Peyer's patch (tissue), 4 donors: ENCODE measurements at places on chromosomes 3 and 15. TPM values are rescaled to one million over a fixed set of nuclear protein-coding genes. Genes with fewer than 3 reads are reported as not detected.
A peak's percentile ranks its signal among the peaks of the same experiment; 100 is the strongest.

DNA sequence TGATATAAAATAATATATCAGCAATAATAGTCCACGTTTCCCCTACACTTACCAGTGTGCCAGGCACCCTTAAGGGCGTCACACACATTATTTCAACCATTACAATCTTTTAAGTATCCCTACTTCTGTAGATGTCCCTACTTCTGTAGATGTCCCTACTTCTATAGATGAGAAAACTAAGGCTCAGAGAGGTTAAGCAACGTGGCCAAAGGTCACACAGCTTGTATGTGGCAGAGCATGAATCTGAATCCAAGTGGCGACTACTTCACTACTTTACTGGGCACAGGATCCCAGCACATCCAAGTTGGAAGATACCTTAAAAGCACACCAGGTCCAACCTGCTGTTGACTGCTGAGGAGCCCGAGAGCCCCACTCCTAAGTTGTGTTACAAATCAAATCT lies 77.5 kb downstream of the TLE3 start:
- no peak for DNase-seq

GRCh38 chr3:149000206-149000745 lies 8.9 kb downstream of the GYG1 start:
- no peak for DNase-seq

DNA sequence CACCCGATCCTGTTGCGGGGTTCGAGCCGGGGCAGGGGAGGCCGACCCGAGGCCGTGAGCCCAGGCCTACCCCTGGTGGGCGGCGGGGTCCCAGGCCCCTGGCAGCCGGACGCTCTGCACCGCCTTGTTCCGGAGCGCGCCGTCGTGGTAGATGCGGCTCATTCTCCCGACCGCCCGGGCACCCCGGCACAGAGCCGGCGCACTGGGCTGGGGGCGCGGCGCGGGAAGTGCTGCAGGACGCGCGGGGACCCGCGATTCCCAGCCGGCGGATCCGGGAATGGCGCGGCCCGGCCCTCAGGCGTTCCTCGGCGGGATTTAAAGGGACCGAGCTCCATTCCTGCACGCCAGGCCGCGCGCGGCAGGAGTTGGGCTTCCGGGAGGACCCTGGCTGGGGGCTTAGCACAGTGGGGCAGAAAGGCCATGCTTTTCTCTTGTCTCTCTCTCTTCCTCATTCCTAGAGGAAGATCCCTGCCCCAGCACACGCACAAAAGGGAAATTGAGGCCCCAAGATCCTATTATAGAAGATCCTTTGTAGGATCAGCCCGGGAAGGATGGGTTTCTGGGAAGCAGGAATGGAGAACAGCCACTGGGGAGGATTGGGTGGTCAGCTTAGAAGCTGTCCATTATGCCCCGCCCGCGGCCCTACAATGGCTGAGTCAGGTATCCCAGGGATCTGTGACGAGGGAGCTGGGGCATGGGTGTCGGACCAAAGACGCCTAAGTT lies at the start of gene ARPIN:
Gene ARPIN, minus strand, starts transcription at position 279 of the 723 bp plus-strand sequence. Its CDS starts 117 bp downstream, at position 162.
- peak; percentile 80 for DNase-seq

DNA sequence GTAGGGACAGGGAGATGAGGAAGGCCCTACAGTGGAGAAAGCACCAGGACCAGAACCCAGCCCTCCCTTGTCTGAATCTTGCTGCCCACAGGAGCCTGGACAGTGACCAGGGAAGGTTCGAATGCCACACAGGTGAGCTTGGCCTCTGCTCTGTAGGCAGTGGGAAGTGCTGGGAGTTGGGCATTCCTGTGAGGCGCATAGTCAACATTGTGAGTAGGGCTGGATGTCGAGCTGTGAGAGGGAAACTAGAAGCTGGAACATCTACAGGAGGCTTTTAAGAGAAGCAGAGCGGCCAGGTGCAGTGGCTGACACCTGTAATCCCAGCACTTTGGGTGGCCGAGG lies 20.3 kb upstream of the ALAS1 start:
- no peak for DNase-seq

DNA sequence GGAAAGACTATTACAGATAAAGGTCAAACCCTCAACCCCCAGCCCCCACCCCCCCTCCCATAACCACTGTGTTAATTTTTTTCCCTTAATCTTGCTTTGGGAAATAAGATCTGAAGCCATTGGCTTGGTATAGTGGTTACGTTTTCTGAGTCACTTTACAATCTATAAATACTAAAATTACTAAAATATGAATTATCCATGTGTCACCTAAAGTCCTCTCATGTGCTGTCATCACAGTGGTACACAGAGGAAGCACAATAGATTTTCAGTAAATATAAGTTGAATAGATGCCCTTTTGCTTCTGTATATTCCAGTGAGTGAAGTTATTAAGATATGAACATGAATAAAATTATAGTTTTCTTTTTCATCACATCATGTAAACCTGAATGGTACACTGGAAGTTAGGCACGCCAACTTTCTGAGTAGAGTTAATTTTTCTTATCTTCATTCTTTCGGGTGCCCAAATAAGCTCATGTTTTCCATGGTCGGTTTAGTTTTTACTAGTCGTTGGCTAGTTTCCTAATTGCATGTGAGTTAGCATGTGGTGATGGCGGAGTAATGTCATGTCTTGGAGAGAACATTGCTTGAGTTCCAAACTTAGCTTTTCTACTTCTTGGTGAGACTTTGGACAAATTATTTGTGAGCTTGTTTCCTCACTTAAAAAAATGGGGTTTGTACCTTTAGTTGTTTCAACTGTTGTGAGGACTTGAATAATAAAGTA lies 11.5 kb downstream of the PPP4R2 start:
- no peak for DNase-seq

DNA sequence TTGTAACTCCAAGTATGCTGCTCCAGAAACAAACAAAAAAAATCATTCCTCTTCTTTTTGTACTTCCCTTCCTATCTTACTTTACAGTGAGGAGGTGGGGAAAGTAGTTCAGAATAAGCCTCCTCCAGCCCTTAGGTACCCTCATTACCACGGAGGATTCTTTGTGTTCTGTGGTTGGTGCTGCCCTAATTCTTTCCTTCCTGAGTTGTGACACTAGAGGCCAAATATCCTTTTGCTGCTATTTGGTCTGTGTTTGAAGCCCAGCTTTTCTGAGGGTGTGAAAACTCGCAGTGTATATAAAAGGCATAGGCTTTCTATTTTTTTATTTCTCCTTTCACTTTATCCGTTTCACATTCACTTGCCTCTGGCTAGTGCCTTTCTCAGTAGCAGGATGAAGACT lies 98.2 kb downstream of the HHLA2 start:
- DNase-seq = no peak

DNA sequence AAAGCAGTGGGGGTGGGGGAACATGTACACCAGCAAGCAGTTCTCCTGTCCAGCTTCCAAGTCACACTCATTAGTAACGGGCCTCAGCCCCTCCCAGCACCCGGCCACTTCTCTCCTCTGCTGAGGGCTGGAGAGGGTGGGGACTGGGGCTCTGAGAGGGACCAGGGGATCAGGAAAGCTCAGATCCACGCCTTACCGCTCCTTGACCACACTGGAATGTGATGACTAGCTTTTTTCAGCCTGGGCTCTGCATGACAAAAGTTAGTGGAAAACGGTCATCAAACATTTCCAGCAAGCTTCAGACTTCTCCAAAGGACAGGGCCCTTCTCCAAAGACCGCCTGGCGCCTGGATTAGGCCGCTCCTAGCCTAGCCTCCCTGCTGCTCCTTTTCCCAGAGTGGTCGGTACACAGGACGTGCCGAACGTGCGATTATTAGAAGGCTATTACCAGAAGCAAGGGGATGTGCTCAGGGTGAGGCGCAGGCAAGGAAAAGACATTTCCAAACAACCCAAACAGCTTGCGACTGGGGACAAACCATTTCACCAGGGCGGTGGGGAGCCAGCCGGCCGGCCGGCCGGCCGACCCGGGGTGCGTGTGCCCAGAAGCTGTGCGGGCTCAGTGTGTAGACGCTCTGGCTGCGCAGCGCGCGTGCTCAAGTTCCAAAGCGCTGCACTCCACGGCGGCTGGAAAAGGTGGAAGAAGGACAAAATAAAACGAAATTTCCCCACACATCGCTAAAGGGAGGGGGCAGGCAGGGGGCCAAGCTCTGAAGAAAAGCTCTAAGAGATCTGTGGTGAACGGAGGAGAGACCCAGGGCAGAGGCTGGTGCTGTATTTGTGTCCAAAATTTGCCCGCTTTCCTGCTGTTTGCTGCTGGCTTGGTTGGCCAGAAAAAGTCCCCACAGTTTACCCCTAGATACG lies 51.0 kb upstream of the SSR3 start:
- DNase-seq = no peak

- no peak for DNase-seq
Measured at GRCh38 chr15:74804935-74805334, 7.7 kb upstream of the LMAN1L start.

GRCh38 chr15:38558372-38559059 lies 6.1 kb downstream of the RASGRP1 start:
- no peak for DNase-seq

- no peak for DNase-seq
Measured at GRCh38 chr15:62046078-62046743, 14.0 kb downstream of the VPS13C start.

DNA sequence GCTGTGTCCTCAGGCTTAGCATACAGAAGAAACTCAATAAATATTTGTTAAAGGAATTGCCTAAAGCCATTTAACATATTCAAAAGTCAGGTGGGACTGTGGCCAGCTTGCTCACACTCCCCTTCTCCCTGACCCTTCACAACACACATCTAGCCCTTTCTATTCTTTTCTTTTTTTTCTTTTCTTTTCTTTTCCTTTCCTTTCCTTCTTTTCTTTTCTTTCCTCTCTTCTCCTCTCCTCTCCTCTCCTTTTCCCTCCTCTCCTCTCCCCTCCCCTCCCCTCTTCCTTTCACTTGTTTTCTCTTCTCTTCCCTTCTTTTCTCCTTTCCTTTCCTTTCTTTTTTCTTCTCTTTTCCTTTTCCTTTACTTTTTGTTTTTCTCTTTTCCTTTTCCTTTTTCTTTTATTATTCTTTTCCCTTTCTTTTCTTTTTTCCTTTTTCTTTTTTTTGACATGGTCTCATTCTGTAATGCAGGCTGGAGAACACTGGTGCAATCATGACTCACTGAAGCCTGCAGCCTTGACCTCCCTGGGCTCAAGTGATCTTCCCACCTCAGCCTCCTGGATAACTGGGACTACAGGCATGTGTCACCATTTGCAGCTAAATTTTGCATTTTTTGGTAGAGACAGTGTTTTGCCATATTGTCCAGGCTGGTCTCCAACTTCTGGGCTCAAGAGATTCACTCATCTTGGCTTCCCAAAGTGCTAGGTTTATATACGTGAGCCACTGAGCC lies 377.8 kb downstream of the GRM7 start:
- DNase-seq = no peak

DNA sequence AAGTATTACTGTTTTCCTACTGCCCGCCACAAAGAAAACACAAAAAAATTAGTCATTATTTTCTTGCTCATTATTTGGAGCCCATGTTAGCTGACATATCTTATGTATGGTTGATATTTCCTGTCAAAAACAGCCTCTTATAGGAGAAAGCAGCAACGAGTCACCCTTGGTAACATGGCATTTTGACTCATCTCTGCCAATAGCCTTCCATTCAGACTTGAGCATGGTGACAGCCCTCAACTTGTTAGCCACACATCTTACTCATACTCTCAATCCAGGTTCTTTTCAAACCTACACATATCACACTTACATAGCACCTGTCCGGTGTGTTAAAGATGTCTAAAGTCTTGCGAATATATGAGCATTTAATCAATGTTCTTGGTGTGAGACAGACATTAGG lies 109.4 kb upstream of the SAMMSON start:
- no peak for DNase-seq

DNA sequence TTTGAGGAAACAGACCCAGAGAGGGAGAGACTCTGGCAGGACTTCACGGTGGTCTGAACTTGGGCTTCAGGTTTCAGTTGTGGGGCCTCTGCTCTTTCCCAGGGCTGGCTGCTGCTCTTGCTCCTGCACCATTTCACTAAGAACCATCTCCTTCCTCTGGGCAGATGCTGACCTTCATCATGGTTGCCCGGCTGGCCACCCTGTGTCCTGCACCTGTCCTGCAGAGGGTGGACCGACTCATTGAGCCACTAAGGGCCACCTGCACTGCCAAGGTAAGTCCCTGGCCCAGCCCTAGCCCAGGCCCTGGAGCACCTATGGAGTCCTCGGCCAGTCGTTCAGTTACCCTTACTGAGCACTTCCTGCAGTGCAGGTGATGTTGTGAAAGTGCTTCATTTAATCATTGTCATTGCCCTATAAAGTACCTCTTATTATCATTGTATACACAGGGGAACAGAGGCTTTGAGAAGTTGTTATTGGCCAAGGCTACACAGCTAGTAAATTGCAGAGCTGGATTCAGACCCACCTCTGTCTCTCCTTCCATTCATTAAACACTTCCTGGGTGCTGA lies 10.0 kb downstream of the RPL32 start:
- no peak for DNase-seq

HDGFL3 gene
- 23.1 TPM for total RNA-seq

ARHGAP11A gene
- total RNA-seq = 3.2 TPM

PAQR5 gene
- 30.5 TPM for total RNA-seq
